Activated naive CD8-positive, alpha-beta T cell treated with anti-CD3 and anti-CD28 coated beads, Interleukin-2, amount 50 U/mL, for 24 hours (primary cell): ENCODE measurements at places on chromosomes 2 and 18.

GRCh38 chr2:28000287-28000686 is 109.8 kb downstream of the BABAM2 start:
- DNase-seq: no peak

- DNase-seq: no peak
These were observed 144.1 kb downstream of the EVA1A start for GRCh38 chr2:75416420-75417342.

GRCh38 chr2:241136661-241137260 is 12.5 kb downstream of the PASK start:
- DNase-seq: no peak

GRCh38 chr18:44170208-44170880 is 510.3 kb upstream of the SETBP1 start:
- DNase-seq: no peak

DNA sequence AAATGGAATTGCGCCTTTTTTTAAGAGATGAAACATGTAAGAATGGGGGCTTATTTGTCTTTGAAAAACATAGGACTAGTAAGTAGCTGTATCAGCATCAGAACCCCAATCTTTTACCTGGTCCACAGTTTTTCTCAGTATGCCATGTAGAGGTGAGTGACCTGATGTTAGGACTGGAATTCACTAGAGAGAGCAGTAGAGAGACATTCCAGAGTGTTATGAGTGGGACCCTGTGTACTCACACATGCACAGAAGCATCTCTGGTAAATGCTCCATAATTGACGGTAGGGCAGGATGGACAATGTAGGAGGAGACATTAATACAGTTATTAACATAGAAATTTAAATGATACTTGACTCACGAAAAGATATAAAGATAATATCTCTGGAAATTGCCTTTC is 1.4 kb upstream of the GALNT13 start:
- no peak for DNase-seq

GRCh38 chr2:71843391-71843850 is 304.2 kb downstream of the CYP26B1 start:
- no peak for DNase-seq
